ENCODE measurements at places on chromosomes 6 and 20.
A peak's percentile ranks its signal among the peaks of the same experiment; 100 is the strongest.

DNA sequence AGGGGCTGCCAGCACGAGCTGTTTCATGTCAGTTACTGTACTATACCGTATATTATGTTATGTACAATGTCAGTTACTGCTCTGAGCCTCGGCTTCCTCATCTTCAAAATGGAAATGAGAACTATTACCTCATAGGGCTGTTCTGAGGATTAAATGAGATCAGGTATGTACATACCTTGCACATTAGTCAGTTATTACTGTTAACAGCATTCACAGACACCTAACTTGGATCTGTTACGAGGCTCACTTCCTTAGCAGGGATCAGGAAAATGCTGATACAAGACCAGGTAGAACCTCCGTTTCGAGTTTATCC is 69.7 kb upstream of the TBC1D7 start:
- DNase-seq, result no peak

DNA sequence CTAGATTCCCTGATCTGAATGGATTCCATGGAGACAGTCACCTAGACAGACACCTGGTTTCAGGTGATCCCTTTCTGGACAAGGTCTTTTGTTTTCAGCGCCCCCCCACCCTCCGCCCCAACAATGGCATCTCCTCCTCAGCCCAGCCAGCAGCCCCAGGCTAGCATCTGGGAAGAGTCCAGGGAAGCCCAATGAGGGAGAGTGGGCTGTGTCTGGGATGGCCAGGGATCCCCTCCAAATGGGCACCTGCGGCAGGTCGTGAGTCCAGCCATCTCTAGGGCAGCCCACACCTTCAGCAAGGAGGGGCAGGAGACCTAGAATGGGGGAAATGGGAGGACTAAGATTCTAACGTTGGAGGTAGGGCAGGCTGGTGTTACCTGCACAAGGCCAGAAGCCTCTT is 1.2 kb upstream of the SLC24A3 start:
- DNase-seq, result no peak

GRCh38 chr6:125932451-125932795 is 24.1 kb upstream of the HINT3 start:
- no peak for DNase-seq

GRCh38 chr6:52144196-52145076 is 41.7 kb upstream of the IL17A start:
- DNase-seq, result no peak

DNA sequence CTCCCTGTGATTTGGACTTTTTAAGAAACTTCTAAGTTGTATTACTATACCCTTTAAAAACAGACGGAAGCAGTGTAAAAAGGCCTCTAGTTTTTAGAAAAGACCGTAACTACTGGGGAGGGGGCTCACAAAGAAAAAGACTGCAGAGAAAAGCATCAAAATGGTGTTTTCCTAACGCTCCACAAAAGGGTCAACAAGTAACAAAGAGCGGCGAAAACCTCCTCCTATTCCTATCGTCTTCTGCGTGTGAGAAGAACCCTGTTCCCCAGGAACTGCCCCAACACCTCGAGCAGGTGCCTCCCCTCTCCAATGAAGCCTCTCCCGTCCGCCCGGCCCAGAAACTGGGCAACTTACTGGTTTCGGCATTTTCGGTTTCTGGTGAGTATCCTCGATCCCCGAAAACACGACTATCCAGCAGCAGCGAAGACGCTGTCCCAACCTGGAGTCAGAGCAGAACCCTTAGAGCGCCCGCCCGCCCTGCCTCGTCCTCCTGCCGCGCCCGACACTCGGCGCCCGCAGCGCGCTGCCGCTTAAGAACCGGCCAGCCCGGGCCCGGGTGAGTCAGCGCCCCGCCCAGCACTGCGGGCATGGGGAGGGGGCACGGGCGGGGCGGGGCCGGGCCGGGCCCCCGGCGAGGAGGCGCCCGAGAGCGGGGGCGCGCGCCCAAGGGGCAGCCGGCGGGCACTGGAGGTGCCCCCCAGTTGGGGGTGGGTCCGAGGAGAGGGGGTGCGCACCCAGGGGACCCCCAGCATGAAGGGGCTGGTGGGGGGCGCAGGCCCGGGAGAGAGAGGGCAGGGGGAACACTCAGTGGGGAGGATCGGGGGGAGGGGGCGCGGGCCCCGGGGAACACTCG is 1.2 kb downstream of the EZR start:
- DNase-seq, result peak; percentile 73

GRCh38 chr6:48037946-48038345 is 73.1 kb downstream of the PTCHD4 start:
- DNase-seq, result no peak

DNA sequence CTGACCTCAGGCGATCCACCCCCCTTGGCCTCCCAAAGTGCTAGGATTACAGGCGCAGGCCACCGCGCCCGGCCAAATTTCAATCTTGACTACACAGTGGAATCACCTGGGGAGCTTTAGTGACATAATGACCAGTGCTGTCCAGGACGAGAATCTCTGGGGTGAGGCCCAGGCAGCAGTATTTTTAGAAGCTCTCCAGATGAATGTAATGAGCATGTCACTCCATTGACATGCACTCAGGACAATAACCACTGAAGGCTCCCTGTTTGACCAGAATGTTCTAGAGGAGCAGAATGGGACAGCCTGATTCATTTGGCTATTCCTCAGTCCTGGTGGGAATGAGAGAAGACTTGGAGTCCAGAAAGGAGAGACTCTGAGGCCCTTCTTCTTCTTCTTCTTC is 39.2 kb downstream of the SRSF3 start:
- no peak for DNase-seq

DNA sequence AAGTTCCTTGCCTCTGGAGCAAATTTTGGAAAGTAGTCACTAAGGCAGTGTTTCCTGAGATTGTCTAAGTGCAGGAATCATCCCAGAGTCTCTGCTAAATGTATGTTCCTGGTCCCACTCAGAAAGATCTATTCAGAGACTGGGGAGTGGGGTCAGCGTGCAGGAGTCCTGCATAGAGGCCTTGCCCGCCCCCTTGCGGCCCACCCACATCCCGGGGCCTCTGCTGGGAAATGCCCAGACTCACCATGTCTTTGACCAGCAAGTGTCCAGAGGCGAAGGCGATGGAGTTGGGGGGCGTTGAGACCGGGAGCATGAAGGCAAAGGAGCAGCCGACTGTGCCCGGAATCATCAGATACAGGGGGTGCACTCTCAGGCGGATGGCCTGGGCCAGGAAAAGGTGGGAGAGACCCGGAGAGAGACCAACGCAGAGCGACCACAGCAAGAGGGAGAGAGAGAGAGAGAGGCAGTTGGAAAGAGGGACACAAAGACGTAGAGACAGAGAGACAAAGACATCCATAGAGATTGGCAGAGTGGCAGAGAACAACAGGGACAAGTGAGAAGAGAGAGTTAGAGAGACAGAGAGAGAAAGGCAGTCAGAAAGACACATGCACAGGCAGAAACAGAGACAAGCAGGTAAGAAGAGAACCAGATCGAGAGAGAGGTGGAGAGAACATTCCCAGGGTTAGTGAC is 12.9 kb upstream of the OCSTAMP start:
- no peak for DNase-seq

GRCh38 chr6:45677381-45678284 is 299.9 kb upstream of the SUPT3H start:
- no peak for DNase-seq
